ENCODE measurements at places on chromosomes 7 and 10.

- no peak for DNase-seq
Measured at GRCh38 chr7:112575864-112576263, 95.1 kb downstream of the LSMEM1 start.

DNA sequence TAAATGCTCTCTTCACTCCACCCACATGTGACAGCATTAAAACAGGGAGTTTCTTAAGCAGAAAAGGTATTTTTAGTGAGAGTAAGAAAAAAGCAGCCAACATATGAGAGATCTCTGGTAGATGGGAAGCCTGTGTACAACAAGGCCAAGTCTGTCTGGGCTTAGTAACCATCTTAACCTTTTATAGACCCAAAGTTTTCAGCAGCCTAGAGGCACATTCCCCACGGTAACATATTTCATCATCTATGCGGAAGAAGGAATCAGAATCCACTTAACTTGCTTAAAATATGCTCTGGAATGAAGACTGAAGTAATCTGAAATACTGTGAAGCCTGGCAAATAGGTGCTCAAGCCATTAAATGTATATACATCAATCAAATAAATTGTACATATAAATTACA, 127.8 kb downstream of the RAPGEF5 start:
- no peak for DNase-seq

DNA sequence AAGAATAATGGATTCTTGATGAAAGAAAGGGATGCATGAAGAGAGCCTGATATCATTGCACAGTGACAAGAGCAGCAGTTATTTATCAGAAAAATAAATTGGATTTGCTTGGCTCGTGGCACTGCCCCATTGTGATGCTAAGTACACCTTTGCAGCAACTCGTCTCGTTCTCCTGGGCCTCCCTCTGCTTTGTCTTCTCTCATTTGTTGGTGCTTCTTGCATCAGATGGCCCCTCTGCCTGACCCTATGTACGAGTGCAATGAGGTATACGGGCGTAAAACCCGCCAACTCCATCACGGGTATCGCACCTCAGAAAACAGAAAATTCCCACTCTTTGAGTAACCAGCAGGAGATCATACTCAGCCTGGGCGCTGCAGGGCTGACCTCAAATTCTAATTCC, 107.2 kb upstream of the C10orf90 start:
- DNase-seq = no peak

DNA sequence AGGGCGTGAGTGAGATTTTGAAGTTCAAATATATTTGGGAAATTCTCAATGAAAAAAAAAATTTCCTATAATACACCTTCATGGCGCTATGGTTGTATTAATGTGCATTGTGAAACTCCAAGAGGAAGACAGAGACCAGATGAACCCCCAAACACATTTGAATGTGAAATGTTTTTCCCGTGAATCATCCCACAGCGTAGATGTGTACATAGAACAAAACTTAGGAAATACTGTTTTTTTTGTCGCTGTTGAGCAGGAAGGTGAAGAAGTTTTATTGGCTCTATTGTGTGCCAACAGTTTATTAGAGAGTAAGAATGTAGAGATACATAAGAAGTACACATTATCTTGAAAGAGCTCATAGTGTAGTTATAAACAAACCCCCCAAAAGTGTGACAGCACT, 134.0 kb downstream of the KCND2 start:
- DNase-seq = no peak

All from A673 (cell line).